ENCODE measurements at places on chromosomes 2 and 18.

DNA sequence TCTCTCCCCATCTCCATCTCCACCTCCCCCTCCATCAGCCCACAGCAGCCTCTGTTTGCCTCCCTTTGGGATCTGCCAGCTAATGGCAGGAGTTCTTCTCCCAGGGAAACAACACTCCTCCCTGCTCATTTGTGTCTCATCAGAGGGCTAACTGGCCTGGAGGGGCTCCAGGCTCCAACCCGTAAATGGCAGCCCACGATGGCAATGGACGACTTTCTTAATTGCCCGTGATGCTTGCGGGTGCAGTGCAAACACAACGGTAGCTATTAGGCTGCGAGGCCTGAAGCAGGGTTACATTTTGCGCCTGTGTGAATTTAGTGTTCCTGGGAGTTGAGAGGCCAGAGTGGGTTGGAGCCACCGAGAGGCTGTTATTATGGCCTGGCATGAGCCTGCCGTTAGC, 285.1 kb downstream of the TNS1 start:
- DNase-seq, result no peak

- DNase-seq, result no peak
Measured at GRCh38 chr2:27256855-27257454, 5.9 kb downstream of the SLC30A3 start.

DNA sequence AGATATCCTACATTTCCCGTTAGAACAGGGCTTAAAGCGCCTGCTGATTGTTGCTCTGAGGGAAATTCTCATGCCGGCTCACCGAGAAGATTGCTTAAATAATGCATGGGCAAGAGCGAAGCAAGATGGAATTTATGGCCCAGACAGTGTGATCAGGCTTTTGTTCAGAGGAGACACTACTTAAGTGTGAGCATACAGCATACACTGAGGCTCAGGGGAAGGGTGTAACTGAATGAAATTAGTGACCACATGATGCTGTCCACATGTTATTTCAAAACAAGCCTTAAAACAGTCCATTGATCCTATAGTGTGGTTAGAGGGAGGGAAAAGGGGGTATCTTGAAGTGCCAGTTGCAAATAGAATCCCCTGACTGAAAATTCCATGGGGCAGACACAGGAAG, 125.5 kb downstream of the RAPGEF4 start:
- no peak for DNase-seq

DNA sequence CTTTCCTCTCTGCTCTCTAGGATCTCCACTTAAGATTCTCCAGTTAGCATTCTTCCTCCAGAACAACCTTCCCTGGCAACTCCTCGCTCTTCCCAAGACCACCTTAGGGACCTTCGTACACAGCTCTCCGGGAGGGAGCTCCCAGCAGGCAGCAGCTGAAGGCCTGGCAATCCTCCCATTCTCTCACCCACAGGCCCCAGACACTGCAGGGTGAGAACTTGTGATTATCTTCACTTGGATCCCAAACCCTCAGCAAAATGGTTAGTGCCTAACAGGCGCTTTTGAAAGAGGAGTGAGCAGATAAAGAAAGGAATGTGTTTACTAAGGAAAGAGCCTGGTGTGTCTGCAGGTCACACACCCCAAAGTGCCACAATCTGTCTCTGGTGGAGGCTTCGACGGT, 83.8 kb upstream of the SNTG2 start:
- no peak for DNase-seq

- DNase-seq, result no peak
Measured at GRCh38 chr2:76684756-76685155, 837.4 kb downstream of the LRRTM4 start.

- DNase-seq, result no peak
Measured at GRCh38 chr2:87996570-87996969, 19.8 kb downstream of the RNU2-63P start.

DNA sequence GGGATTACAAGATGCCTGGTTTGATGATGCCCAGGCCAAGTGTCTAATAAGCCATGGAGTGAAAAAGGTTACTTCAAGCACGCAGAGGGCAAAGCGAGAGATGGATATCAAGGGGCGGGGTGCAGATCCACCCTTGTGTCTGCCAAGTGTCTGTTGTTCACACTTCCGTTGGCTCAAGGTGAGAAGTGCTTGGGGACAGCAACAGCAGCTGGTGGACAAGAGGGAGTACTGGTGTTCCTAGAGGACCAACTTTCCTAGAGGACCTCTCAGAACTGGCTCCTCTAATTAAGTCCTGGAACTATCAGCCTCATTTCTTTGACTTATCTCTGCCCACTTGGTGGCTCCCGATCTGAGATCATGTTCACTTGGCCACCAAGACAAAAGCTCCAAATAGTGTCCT, 299.1 kb downstream of the PRKCE start:
- no peak for DNase-seq

Measured in epithelial cell of prostate (primary cell).